MCF 10A (cell line): ENCODE measurements at places on chromosomes 2 and 18.

GRCh38 chr18:7133181-7133580, 15.6 kb upstream of the LAMA1 start:
- no peak for DNase-seq

- DNase-seq, result peak; percentile 59
These were observed 15.9 kb upstream of the SEC11C start for GRCh38 chr18:59123588-59124369.

DNA sequence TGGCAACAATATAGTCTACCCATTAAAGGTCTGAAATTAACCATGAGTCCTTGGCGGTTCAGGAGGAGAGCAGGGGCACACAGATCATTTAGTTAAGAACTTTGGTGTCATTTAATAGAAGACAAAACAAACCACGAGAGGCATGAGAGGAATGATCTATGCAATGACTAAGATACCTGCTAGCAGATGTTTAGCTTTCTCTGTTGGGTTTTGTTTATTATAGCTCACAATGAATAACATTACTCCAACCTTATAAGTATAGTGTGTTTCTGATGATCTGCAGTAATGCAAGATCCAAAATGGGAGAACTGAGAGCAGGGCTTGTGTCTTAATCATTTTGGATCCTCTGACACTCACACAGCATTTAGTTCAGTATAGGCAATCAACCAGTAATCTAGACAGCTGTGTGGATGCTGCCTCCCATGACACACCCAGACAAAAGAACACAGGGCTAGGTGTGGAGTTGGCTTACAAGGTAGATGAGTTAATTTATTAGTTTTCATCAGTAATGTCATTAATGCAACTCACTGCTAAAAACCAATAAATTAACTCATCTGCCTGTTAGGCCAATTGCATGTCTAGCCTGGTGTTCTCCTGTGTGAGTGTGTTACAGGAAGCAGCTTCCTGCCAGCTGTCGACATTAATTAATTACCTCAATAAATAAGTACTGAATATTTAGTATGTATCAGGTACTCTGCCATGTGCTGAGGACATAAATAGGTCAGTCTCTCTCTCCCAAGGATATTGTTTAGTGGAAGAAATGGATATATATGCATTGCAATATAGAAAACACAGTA, 92.3 kb downstream of the CLIP4 start:
- no peak for DNase-seq

GRCh38 chr2:14881651-14882327, 249.3 kb downstream of the LRATD1 start:
- no peak for DNase-seq

DNA sequence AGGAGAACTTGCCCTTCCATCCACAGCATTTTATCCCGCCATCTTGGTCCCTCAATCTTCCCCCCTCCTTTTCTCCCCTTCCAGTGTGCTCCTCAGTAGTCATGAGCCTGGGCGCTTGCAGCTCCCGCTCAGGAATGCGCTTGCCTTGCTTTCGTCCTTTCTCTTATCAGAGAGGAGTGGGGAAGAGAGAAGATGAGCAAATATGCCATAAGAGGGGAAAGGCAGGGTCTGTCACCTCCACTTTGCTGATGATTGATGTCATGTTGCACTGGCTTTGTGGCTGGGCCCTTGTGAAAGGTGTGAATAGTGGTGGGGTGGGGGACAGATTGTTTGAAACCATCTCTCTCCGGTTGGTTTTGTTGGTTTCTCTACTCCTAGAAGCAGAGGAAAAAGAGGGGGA, 569.3 kb downstream of the TNS1 start:
- no peak for DNase-seq

GRCh38 chr2:219628986-219629901, 1.8 kb downstream of the SLC4A3 start:
- DNase-seq, result no peak

DNA sequence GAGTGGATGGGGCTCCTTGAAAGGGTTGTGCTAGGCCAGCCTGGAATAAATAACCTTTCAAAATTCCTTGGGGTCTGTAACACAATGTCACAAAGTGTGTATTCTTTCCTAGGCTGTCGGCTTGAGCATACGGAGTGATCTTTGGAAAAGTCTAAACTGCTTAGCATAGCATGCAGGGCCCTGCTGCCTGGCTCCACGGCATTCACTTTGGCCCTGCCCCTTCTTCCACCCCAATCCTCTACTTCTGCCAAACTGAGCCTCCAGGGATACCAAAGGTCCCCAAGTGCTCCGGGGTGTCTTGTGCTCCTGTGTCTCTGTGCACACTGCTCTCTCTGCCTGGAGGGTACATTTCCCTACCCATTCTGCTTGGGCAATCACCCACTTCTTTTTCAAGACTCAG, 196.1 kb downstream of the LTBP1 start:
- no peak for DNase-seq

- no peak for DNase-seq
These were observed 365.9 kb upstream of the TRIB2 start for GRCh38 chr2:12350821-12351220.

- DNase-seq, result no peak
These were observed 85.1 kb downstream of the UBE2E3 start for GRCh38 chr2:181065458-181065857.

DNA sequence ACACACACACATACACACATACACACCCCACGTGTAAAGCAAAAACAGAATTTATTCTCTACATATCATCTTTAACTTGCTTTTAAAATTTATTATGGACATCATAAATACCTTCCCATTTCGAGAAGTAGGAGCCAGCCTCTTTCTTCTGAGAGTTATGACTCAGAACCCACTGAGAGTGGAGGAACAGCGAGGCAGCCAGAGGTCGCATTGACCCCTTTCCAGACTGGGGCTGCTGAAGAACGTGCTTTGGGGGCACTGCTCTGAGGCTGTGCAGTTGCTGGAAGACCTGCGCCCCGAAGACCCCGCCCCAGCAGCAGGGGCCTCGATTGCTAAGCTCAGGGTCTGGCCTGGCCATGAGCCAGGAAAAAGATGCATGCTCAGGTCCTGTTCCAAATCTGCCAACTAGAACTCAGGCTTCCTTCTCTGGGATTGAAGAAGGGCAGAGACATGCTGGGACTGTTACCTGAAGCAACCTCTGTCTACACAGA, 133.8 kb upstream of the TWIST2 start:
- DNase-seq, result peak; percentile 20

DNA sequence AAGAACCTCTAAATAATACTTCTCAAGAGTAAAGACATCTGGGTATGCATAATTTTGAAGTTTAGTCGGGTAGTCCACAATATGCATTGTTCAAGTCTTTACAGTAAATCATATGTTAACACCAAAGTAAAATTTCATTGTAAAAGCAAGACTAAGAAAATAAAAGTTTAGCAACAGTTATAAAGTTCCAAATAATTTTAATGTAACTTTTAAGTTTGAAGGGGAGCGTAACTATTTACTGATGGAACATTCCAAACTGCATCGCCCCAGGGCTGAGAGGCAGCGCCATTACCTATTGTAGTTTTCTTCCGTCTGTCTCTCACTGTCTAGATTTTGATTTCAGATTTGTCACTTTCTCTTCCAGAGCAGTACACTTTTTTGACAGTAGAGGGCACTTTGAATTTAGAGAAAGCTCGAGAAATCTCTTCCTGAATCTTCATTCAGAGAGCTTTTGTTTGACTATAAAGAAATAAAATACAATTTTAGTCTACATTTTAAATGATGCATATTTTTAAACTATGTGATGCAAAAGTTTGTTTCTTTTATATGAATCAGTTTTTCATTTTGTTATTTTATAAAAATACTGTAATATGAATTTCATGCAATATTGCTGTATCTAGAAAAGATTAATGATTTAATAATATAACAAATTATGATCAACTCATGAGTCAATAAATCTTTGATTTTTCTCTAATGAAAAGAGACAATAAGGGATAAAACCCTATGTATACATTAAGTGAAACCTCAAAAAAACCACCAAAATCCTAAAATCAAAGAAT, 389.8 kb downstream of the FIGN start:
- DNase-seq, result peak; percentile 75

DNA sequence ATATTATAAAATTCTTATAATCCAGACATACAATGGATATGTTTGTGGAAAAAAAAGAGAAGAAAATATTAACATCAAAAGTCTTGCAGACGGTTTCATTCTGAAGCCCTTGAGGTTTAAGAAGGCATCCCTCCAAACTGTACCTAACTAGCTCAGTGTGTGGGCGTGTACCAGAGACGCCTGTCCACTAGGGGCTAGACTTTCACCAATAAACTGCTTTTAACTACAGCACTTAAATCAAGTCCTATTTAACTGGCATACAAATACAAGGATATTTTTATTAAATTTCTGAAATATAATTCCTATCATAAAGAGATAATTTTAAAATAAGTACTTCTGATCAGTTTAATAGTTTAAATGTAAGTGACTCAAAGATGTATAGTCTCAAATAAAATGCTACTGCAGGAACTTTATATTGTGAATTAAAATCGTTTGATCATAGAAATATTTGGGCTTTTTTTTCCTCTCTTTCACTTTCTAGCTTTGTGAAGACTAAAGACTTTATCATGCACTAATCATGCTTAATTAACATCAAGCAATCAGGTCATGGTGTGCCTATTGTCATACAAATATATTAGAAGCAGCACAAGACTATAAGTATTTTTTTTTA, 437.7 kb downstream of the SATB2 start:
- peak; percentile 46 for DNase-seq

DNA sequence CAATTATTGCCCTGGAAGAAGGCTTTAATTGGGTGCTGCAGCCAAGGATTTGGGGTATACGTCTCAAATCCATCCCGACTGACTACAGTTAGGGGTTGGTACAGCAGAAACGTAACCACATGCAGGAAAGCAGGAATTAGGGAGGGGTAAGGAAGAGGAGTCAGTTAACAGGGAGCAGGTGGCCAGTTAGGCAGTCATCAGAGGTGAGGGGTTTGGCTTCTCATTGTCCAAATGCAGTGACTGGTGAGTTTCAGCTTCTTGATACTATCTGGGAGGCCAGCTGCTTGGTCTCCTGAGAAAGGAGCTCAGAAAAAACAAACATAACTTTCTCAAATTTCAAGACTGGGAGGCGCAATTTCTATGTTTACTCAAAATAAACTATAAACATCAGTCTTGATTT, 38.8 kb upstream of the UBE2F start:
- DNase-seq, result no peak

- no peak for DNase-seq
These were observed 548.5 kb upstream of the ID2 start for GRCh38 chr2:8133363-8133762.

DNA sequence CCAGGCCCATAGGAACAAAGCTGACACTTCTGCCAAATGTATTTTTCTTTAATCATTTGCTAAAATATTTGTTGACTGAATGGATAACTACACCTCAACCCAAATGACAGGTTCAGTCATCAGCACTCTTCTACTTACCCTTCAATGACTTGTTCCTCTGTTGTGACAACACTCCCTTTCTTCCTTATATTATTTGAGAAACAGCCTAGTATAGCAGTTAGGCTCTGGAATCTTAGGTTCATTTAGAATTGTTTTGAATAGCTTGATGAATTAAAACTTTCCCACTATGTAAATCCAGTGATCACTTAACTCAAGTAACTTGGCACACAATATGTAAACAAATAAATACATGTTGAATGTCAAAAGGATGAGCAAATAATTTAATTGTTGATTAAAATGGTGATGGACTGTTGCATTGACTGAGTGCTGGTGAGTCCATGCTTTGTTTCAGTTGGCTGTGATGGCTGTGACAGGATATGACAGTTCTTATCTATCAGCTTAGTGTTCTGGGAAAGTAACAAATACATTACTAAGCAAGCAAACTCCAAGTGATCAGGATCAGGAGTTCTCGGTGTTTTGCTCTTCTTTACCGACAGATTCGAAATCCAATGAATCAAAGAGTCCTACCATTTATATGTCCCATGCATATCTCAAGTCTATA, 2.8 kb upstream of the MOGAT1 start:
- DNase-seq, result no peak

DNA sequence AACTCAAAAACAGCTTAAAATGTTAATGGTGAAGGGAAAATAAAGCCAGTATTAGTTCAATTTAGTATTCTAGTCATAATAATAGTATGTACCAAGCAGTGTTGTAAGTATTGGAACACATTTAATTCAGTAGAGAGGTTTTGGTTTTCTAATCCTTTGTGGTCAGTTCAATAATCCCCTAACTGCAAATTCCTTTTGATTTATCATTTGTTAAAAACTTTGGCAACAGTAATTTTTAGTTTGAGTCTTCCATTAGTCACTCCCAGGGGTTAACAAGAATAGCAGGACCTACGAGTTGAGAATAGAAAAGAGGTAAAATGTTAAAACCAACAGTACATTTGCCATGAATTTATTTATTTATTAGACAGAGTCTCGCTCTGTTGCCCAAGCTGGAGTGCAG, 10.7 kb downstream of the MRPL44 start:
- DNase-seq, result no peak

- peak; percentile 54 for DNase-seq
These were observed 148.8 kb downstream of the EPHA4 start for GRCh38 chr2:221423210-221423804.

DNA sequence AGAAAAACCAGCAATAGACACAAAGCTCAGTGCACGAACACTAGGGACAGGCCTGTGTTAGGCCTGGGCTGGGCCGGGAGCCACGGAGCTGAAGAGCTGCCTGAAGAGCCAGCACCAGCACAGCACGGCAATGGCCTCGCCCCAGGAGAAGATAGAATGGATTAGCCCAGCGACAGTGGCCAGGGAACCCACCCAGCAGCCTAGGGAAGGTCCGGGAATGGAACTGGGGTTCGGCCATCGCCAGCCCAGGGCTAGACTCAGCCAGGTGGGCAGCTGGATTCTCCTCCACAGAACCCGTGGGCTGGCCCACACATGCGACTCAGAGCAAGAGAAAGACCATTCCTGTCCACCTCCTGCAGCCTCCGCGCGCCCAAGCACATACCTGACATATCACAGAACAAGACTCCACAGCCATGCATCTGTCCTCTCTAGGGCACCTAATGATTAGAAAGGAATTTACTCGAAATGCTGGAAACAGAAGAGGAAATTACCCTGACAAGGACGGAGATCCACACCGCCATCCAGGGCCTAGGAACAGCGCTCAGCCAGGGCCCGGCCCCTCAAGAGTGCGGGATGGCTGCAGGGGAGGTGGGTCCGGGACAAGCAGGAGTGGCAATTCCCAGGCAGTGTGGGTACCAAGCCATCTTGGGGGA, 82.8 kb downstream of the TMEM18 start:
- DNase-seq, result no peak

- no peak for DNase-seq
These were observed 6.0 kb downstream of the ANKRD44 start for GRCh38 chr2:197304556-197305011.

DNA sequence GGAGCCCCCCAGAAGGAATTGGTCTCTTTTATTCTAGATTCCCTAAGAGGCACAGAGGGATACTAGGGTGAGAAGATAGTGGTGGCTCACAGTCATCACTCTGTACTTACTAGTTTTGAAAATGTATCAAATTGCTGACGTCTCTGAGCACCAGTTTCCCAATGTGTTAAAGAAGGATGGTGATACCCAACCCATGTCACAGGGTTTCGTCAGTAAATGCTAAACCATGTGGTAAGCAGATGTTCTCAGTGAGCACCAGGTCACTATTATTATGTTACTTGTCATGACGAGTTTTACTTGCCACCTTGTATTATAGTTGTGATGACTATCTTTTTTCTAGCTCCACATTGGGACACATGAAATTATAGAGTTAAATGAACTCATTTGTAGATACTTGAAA, 54.7 kb downstream of the NEDD4L start:
- DNase-seq, result no peak
